CD4-positive, alpha-beta T cell treated with Interleukin-15 for 1 hour (primary cell): ENCODE measurements at places on chromosomes 2 and 18.
A peak's percentile ranks its signal among the peaks of the same experiment; 100 is the strongest.

DNA sequence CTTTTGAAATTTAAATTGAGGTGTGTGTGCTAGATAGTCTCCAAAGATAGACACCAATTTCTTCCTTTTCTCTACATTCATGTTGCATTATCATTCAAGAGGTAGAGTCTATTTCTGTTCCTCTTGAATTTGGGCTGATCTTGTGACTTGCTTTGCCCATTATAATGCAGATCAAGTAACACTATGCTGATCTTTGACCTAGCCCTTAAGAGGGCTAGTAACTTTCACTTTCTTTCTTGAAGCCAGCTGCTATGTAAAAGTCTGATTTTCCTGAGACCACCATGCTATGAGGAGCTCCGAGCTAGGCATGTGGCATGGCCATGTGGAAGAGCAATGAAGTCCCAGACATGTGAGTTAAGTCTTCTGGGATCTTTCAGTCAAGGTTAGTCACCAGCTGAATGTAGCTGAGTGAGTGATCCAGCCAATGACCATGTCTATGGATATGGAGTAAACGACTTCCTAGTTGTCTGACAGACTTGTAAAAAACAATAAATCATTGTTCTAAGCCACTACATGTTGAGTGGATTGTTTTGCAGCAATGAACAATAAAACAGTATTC is 189.4 kb upstream of the CWC22 start:
- DNase-seq = no peak

DNA sequence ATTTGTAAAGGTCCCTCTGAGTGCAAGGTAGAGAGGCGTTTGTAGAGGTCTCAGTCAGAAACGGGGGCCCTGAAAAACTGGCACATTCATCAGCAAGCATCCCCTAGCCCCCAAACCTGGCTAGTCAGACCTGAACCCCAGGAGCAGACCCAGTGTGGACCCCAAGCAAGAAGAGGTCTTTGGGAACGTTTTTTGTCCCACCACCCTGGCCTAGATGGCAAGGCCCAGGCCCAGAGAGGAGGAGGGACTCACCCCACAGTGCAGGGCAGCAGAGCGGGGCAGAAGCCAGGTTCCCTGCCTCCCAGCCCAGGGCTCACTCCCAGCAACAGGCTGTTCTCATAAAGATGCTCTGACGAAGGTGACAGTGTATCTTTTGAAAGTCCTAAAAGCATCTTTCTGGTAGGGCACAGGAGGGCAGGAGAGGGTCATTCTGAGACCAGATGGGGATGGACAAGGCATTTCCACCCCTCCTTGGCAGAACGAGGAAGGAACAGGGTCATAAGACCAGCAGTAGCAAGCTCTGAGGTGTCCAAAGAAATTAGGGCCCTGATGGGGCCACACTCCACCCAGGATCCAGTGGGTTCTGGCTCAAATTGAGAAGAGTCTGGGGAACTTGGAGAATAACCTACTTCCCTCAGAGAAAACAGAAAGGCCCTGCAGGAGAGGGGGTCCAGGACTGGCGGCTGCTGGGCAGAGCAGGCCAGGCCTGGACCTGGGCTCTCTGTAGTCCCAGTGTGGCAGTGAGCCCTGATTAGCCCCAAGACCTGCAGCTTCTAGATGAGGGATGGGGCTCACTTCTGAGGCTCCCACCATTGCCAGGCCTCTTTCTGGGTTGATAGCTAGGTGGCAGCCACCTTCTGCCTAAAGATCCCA is 18.2 kb downstream of the ADRA2B start:
- peak; percentile 11 for DNase-seq

DNA sequence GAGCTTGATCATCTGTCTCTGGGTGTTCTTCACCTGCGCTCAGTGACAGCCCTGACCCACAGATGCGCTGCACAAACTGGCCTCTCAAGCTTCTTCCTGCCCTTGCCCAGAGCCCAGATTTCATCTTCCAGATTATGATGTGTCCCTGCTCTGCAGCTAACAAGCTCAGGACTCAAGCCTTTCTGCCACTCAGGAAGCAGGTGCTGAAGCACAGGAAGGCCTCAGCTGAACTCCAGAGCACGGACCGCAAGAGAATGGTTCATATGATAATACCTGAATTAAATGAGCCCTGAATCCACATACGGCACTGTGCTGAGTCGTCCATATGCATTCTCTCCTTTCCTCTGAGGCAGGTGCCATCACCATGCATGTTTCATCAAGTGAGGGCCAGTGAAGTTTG is 3.8 kb downstream of the CD207 start:
- no peak for DNase-seq

DNA sequence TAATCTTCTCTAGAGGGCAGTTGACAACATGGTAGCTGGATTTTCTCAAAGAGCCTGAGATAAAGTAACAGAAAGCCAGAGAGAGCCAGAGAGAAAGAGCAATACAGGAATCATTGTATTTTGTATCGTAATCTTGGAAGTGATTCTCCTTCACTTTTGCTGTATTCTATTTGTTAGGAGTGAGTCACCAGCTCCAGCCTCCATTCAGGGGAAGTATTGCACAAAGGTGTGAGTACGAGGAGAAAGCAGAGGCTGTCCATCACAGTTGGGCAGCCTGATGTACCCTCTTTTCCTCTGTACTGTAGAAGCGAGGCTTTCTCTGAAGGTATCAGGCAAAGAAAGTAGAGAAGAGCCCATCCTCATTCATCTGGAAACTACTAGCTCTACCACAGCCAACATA is 176.8 kb downstream of the KCNS3 start:
- no peak for DNase-seq

GRCh38 chr18:59820663-59821062 is 79.1 kb upstream of the PMAIP1 start:
- DNase-seq = no peak

- DNase-seq = no peak
Observed at GRCh38 chr18:55869556-55870501, 281.8 kb upstream of the TCF4 start.

DNA sequence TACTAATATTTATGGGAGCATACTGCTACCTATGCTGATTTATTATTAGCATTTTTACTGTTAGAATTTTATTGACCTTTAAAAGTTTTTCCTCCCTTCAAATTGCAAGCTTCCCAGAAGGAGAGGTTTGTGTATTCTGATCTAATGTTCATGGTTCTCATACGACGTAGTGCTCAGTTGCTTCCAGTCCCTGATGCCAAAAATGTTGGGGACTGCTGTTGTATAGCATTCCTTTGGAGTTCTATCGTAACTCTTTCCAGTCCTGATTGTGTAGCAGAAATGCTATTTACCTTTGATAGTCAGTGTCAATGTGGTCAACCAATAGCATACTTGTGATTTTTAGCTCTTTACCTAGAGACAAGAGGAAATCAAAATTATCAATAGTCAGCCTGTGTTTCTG is 69.5 kb upstream of the ZSWIM2 start:
- no peak for DNase-seq

DNA sequence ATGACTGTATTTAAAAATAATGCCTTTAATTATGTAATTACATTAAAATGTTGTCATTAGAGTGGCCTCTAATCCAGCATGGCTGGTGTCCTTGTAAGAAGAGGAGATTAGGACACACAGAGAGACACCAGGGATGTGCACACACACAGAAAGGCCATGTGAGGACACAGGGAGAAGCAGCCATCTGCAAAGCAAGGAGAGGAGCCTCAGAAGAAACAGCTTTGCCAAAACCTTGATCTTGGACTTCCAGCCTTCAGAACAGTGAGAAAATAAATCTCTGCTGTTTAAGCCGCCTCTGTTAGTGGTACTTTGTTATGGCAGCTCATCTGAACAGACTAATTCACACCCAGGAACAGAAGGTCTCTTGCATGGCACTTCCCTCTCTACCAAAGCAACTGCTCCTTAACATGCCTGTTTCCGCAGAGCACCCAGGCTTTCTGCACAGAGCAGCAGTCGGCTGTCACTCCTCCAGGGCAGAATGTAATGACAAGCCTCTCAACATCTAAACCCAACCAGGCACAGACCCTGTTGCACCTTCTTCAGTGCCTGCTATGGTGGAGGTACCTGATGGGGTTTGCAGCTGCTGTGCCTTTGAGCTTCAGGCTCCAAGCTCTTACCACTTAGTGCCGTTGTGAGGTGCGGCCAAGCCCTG is 377.7 kb downstream of the TDRD15 start:
- DNase-seq = no peak

DNA sequence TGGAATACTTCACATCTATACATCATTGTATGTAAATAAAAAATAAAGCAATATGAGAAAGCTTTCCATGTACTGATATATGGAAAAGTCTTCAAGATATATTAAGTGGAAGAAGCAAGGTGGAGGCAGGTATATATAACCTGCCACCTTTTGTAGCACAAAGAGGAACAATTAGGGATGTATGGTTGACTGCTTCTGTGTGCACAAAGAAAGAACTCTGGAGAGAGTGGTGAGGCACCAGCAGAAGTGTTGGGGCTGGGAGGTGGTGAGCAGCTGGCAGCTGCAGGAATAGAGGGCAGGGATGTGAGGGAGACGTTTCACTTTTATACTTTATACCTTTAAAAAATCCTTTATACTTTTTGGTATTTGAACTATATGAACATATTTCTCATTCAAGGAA is 26.1 kb downstream of the KIF5C start:
- DNase-seq = no peak

GRCh38 chr2:80054346-80054675 is 250.2 kb downstream of the LRRTM1 start:
- DNase-seq = no peak

DNA sequence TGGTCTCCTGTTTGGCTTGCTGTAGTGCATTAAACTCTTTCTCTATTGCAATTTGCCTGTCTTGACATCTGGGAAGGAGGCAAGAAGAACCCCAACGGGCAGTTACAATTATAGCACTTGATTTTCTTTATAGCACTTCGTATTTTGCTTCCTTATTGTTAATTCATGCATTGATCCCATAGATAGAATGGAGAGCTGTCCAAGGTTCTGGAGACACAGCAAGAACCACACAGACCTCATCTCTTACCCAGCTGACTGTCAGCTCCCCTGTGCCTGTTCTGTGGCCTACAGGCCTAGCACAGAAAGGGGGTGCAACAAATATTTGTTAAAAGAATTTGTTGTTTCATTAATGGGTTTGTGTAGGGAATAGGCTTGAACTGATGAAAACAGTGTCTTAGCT is 194.3 kb downstream of the GALNT1 start:
- no peak for DNase-seq

DNA sequence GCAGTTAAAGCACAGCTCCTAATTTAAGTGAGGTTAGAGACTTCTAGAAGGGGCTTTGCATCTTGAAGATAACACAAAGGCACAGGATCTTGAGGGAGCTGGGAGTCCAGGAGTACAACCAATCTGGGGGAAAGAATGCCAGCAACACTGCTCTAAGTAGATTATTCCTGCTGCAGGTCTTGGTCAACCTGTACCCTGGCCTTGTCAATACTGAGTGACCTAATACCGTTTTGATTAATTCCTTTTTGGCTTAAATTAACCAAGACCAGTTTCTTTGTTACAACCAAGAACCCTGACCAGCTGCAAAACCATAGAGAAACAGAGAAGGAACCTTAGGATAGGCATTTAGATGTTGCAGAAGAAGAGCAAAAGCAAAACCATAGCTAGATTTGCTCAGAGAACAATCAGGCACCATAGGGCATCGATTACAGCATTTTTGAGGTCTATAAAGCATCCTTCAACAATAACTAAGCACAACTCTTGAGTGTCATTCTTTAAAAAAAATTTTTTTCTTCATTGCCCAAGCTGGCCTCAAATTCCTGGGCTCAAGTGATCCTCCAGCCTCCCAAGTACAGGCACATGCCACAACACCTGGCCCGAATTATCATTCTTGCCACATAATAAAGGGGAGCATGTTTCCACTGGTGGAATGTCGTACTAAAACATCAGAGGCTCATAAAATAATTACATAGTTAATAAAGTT is 6.3 kb downstream of the STARD7 start:
- DNase-seq = no peak

DNA sequence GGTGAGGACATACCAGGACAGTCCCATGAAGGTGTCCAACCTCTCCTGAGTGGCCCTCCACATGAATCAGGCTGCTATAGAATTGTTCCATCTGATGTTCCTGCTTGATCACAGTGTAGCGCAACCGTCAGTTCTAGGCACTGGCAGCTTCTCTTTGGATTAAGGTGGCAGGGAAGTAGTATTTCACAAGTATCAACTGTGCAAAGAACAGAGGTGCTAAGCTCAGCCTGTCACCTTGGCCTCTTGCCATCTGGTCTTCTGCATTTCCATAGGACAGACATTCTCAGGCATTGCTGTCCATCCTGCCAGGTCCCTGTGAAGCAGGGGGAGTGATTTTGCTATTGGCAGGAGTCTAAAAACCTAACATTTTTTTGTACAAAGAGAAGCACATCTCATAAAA is 182.2 kb upstream of the EPAS1 start:
- DNase-seq = no peak

GRCh38 chr2:8002765-8003393 is 679.0 kb upstream of the ID2 start:
- DNase-seq = no peak

DNA sequence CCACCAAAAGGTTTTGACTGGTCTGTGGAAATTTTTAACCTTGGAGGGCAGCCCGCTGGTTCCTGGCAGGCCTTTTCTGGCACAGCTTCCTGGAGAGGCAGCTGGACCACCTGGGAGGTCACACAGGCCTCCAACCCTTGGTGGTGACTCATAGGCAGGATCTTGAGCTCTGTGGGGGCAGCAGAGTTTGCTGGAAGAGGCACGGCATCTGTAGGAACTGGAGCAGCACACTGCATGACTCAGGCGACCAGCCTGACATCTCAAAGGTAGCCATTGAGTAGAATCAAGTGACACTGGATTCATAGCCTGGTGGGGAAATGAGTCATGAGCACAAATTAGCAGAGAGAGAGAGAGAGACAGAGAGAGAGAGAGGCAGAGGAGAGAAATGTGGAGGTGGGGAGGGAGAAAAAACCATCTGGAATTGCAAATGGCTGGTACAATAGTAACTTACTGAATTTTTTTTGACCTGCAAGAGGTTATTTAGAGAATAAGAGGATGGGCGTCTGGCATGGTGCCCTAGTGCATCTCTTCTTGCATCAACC is 57.4 kb downstream of the TRPM8 start:
- no peak for DNase-seq

GRCh38 chr2:188235364-188235763 is 56.3 kb upstream of the GULP1 start:
- no peak for DNase-seq

GRCh38 chr2:221569425-221569845 is 2.7 kb downstream of the EPHA4 start:
- DNase-seq = no peak

DNA sequence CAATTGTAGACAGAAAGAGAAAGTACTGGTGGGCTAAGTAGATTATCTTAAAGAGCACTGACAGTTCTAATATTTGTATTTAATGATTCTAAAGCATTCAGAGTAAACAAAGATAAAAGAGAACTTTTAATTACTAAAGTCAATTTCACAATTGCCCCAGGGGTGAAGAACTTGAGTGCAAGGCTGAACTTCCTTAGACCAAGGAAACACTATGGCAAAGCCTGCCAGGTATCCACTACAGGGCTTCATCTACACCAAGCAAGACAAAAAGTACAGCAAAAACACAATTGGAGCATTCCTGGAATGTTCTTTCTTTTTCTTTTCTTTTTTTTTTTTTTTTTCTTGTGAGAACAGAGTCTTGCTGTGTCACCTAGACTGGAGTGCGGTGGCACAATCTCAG is 46.9 kb upstream of the NDUFV2 start:
- no peak for DNase-seq
